ENCODE measurements at places on chromosomes 6 and 20.

DNA sequence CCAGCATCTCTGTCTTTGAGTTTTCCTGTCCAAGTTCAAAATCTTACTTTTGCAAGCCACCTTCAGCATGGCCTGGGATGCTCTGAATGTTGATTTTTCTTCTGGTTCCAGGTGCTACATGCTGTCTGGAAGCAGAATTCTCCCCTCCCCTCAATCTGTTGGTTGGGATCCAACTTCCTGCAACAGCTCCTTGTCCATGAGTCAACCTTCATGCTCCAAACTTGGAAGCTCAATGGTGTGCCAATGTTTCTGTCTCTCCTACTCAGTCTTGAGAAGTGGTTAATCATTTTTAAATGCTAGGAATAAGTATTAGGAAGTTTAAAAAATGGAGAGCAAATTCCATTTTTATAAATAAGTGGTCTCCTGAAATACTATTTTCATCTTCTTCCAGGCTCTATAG is 33.2 kb upstream of the PLEKHG1 start:
- no peak for DNase-seq

- no peak for DNase-seq
Measured at GRCh38 chr6:31130751-31131150, 8.1 kb downstream of the PSORS1C2 start.

DNA sequence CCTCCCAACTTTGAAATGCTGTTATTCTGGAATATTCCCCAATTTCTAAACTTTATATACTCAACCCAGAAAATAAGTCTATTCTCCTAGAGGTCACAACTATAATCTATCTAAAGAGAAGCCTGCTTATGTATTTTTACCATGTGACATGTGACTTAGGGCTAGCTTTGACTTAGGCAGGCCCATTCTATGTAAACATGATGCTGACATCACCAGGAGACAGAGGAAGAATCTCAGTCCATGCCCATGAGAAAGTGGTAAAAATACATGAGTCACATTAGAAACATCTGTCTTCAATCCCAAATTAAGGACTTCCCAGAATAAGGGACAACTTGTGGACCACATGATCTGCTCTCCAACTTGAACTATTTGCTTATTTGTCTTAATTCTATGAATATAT is 113.6 kb upstream of the ID4 start:
- DNase-seq: no peak

DNA sequence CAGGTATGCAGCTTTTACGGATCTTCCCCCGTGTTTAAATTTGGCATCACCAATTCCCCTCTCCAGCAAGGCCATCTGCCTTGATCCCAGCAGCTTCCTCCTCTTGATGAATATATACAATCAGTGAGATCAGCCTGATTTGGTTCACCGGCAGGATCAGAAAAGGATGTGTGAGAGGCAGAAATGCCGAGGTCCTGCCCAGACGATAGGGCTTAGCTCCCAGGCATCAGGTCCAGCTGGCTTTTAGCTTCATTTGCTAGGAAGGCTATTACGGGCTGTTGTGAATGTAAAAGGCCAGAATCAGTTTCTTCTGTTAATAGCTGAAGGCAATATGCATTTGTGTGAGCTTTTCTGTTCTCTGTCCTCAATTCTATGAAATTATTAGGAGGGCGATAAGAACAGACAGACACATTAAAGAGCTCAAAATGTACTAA is 372.8 kb downstream of the BTBD9 start:
- DNase-seq: no peak

- DNase-seq: no peak
Measured at GRCh38 chr6:152391179-152391880, 245.8 kb downstream of the SYNE1 start.

- no peak for DNase-seq
Measured at GRCh38 chr6:155084431-155085123, 89.5 kb downstream of the TIAM2 start.

DNA sequence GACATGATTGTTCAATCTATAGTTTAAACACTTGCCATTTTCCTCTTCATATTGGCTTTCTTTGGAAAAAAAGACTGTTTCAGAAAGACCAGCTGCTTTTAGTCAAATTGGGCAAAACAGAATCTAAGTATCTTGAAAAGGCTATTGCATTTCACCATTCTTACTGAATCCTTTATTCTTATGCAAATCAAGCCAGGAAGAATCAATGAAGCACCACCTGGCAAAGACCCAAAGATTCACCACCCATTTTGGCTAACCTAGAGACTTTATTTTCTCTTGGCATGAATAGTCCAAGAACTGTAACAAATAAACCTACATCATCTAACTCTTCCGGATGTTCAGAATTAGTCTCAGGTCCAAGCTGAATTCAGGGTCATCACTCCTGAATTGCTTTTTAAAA is 71.3 kb upstream of the EYA4 start:
- DNase-seq: no peak

DNA sequence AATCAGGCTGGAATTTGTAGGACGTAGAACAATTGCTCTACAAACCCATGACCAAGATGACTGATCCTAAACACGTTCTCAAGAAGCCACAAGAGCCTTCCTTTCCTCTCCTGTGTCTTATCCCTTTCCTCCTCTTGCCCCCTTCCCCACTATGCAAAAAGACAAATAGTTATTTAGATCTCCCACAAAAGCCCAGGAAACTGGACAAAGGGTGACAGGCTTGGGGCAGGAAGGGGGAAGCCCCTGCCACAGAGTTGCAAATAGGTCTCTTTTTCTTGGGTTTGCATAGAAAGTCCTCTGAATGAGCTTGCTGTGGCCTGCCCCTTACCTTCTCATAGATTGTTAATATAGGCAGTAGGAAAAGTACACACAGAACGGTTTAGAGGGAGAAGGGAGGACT is 377.1 kb upstream of the BTBD3 start:
- no peak for DNase-seq

DNA sequence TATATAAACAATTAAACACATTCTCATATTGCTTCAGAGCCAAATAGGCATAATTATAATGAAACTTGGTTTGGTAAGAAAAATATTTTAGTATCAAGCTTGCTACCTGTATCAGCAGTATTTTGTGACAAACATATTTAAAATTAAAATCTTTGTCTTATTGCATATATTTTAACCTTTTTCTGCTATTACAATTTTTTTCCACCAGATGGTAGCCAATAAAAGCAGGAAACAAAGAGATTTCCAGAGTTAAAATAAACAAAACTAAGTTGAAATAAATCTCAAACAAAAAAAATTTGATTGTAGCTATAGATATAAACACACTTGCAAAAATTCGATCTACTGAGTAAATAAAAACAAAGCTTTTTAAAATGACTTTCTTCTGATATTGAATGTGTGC is 491.3 kb upstream of the GJE1 start:
- DNase-seq: no peak

DNA sequence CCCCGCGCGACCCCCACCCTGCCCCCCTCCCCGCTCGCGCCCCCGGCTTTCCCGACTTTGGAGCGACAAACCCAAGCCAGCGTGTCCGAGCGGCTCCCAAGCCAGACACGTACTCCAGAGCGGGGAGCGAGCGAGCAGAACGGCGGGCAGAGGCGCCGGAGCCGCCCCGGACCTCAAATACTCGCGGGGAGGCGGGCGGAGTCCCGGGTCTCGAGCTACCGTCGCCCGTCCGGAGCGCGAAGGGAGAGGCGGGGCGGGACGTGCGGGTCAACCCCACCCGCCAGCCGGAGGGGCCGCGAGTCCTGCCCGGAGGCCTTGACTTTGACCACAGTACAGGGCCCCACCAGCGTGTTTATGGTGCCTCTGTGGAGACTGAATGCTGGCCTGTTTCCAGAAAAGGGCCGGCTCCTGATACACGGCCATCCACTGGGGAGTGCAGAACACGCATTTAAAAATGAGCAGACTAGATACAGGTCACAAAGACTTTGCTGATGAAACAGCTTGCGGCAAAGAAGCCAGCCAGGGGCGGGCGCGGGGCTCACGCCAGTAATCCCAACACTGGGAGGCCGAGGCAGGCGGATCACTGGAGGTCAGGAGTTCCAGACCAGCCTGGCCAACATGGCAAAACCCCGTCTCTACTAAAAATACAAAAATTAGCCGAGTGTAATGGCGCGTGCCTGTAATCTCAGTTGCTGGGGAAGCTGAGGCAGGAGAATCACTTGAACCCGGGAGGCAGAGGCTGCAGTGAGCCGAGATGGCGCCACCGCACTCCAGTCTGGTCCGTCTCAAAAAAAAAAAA is at the start of gene SERPINB6:
SERPINB6 (minus strand) TSS at position 148 of the 799 bp plus-strand sequence. CDS start 12,235 bp downstream, outside the sequence.
- DNase-seq: peak; percentile 52

DNA sequence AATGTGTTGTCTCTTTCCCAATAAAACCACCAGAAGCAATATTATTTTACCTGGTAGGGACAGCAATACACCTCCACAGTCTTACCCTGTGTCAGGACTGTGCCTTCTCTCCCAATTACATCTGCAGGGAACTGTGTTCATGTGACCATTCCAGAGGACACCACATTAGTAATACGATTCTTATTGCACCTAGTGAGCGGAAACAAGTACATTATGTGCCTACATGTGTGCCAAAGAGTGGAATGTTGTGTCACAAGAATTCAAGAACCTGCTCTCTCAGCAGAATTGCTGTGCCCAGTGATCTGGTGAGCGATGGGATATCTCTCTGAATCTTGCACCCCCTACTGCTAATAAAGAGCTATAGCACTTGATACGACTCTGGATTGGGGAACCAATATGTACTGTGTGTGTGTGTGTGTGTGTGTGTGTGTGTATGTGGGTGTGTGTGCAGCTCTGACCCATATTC is 57.4 kb upstream of the FOXC1 start:
- no peak for DNase-seq

DNA sequence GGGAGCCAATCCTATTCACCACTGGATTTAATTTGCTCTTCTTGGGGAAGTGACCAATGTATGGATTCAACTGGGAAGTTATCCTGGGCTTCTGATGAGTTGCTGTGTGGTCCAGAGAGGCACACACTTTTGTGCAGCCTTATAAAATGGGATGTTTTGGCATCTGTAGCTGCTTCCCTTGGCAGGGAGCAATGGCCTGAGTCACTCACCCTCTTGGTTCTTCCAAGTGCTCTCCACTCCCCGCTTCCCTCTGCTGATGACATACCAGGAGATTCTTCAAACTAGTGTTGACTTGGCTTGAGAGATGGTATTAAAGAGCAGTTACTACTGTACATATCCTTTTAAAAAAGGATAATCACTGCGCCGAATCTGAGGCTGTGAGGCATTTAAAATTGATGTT is 105.8 kb downstream of the JARID2 start:
- DNase-seq: no peak

- no peak for DNase-seq
Measured at GRCh38 chr6:25481267-25481666, 170.7 kb upstream of the SCGN start.

DNA sequence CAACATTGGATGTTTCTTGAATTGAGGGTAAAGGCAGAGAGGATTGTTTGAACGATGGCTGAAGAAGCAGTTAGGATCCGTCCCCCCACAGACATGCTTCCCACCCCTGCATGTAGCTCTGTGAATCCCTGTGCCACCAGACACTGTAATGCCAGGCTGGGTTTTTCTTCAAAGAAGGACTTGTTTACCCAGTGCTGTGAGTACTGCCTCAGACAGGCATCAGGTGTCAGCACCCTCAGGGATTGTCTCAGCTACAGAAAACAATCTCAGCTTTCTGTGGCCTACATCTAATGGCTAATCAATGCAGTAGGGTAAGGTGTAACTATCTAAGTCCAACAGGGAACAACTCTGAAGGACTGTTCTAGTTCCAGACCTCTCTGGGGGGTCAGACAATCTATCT is 853.0 kb upstream of the EPHA7 start:
- no peak for DNase-seq

DNA sequence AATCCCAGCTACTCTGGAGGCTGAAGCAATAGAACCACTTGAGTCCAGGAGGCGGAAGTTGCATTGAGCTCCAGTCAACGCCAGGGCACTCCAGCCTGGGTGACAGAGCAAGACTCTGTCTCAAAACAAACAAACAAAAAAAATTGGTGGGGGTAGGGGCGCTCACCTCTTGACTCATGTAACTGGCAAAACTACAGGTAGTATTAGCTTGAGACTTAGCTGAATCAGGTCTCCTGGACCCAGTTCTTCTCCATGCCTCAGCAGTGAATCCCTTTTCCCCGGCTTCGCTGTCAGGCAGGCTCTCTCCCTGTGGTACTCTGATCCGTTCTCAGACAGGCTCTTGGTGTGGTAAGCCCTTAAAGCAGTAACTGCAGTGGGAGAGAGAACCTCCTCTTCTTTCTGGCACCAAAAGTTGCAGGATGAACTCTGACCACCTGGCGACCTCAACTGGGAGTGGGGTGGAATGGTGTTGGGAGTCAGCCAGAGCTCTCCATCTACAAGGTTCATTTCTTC is 12.9 kb downstream of the SLC9A8 start:
- no peak for DNase-seq

Data from WTC11 (cell line).